ENCODE measurements at places on chromosomes 11 and 22.

GRCh38 chr11:60960405-60960804 lies 8.4 kb upstream of the SLC15A3 start:
- no peak for DNase-seq

GRCh38 chr11:3170044-3170755 lies 5.1 kb upstream of the OSBPL5 start:
- DNase-seq: no peak

- no peak for DNase-seq
These were observed 20.8 kb downstream of the NTM start for GRCh38 chr11:131391176-131391575.

DNA sequence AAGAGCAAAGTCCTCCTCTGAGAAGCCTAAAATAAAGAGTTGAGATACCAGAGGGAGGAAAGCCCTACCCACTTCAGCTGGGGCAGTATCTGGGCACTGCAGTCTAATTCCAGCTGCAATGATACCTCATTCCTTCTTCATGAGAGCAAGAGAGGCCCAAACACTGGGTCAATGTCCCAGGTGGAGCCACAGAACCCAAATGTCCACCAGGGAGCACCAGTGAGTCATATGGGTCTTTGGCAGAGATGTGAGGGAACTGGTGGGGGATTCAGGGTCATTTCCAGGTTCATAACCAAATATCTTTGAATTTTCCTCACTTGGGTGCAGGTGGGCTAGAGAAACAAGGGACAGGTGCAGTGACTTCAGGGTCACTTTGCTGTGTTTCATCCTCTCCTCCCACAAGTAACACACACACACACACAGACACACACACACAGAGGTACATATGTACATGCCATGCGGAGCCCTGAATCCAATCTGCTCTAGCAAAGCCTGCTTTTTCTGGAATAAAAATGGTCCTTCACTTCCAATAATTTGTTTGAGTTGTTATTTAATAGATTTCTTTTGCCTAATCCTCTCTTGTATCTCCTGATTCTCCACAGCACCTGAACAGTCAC lies 585.4 kb downstream of the SOX6 start:
- DNase-seq: no peak
